ENCODE measurements at places on chromosomes 4 and X.
A peak's percentile ranks its signal among the peaks of the same experiment; 100 is the strongest.

- DNase-seq = no peak
Measured at GRCh38 chr4:163137581-163137980, 29.1 kb downstream of the NAF1 start.

GRCh38 chr4:143538979-143539669 lies 25.6 kb downstream of the SMARCA5 start:
- DNase-seq = no peak

GRCh38 chr4:517061-517805 lies 18.2 kb downstream of the PIGG start:
- no peak for DNase-seq

GRCh38 chr4:13860126-13860525 lies 232.6 kb upstream of the BOD1L1 start:
- no peak for DNase-seq

- no peak for DNase-seq
Measured at GRCh38 chr4:150308824-150309472, 230.7 kb downstream of the DCLK2 start.

- no peak for DNase-seq
Measured at GRCh38 chr4:16248605-16249004, 22.3 kb upstream of the TAPT1 start.

- DNase-seq = peak; percentile 87
Measured at GRCh38 chr4:113682730-113683537, 78.6 kb downstream of the CAMK2D start.

GRCh38 chr4:153013202-153013977 lies 77.3 kb downstream of the FHDC1 start:
- no peak for DNase-seq

DNA sequence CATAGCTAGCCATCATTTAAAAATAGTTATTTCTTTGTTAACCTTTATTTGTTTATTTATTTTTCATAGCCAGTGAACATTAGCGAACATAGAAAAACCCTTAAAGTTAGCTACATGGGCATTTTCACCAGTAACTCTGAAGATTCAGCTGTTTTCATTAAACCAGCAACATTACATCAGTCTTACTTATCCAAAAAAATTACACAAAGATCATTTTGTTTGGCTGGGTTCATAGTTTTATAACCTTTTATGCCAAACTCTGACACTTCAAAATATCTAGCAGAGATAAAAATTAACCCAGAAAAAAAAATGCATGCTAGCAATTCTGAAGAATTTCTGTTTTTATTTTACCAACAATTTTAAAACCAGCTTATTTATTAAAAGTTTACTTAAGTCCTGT lies 784.1 kb downstream of the PCDH18 start:
- no peak for DNase-seq

DNA sequence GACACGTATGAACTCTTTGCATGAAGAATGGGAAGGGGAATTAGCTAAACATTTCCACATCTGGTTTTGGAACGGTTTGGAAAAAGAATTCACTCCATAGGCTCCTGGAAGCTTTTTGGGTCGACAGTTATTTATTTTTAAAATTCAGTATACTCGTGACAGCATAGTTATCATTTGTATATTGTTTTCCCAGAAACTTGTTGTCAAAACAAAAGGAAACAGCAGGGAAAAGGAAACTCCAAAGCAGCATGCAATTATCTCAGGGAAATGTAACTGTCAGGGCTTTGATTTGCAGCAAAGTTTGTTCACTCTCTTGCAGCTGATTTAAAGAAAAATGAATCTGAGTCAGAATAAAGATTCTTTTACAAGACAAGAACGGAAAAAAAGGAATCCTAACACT lies 86.5 kb downstream of the PLAC1 start:
- no peak for DNase-seq
